ENCODE measurements at places on chromosomes 2 and 18.
A peak's percentile ranks its signal among the peaks of the same experiment; 100 is the strongest.

GRCh38 chr18:31510319-31510718, 12.3 kb downstream of the DSG2 start:
- DNase-seq: no peak

- DNase-seq: no peak
Observed at GRCh38 chr2:60677356-60677755, 78.7 kb upstream of the PAPOLG start.

DNA sequence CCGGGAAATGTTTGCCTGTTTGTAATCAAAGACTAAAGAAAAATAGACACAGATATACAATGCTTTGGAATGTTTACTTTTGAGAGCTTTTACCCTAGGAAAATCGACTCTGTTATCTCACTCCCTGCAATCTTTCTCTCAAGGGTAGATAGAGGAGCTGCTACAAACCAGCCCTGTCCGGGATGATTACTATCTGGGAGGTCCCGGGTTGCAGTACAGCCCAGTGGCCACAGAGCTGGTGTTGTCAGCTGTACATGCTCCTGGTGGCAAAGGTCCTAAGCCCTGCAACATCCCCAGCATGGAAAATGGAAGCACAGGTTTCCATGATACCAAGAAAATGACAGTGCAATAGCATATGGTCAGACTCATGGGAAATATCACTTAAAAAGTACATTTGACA, 570.5 kb upstream of the SOX11 start:
- DNase-seq: peak; percentile 43

DNA sequence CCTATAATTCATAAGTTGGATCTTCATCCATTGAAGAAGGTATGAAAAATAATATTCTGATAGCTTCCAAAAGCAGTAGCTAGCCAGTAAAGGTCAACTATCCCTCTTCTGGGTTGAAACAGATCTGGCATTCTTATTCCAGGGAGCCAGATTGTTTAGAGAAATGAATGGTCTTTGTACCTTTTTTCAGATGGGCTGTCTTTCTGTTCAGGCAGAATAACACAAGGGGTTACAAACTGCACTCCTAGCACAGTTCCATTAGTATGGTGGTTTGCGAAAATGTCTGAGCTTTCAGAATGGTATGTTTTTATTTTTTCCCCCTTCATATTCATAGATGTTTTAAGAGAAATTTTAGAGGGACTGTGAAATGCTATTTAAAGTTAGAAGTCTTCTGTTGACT, 47.5 kb upstream of the TMEM178A start:
- no peak for DNase-seq

GRCh38 chr2:227238238-227239237, 74.1 kb downstream of the COL4A3 start:
- DNase-seq: peak; percentile 66

DNA sequence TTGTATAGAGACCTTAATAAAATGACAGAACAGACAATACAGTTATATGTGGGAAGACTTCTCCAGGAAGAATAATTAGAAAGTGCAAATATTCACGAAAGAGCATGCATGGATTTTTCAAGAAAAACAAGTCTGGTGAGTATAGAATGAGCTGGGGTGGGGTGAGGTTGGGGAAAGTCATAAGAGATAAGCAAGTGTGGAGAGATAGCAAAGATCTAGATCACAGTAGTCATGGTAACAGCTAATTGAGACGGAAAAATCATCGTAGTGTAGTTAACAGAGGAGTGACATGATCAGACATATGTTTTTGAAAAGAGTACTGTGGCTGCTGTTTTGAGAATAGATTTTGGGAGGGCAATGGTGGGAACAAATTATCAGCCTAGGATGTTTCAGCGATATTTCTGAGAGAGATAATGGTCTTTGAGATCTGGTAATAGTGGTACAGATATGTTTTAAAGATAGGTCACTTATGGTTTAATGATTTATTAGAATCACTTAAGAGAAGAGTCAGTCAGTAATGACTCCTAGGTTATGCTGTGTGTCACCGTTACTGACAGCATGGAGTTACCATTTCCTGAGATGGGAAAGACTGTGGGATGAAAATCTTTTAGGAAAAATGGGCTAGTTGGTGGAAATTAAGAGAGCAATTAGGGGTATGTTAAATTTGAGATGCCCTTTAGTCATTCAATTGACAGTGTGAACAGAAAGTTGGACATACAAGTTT, 248.5 kb upstream of the SLC8A1 start:
- DNase-seq: no peak

DNA sequence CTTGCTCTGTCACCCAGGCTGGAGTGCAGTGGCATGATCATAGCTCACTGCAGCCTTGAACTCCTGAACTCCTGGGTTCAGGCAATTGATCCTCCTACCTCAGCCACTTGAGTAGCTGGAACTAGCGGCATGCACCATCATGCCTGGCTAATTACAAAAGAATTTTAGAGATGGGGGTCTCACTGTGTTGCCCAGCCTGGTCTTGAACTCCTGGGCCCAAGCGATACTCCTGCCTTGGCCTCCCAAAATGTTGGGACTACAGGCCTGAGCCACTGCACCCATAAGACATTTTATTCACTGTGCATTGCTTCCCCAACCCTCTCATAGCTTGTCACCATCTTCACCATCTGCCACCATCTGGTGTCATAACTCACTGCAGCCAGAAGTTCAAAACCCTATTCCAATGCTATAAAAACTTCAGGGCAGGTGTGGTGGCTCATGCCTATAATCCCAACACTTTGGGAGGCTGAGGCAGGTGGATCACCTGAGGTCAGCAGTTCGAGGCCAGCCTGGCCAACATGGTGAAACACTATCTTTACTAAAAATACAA, 78.7 kb downstream of the NCAPH start:
- DNase-seq: no peak

DNA sequence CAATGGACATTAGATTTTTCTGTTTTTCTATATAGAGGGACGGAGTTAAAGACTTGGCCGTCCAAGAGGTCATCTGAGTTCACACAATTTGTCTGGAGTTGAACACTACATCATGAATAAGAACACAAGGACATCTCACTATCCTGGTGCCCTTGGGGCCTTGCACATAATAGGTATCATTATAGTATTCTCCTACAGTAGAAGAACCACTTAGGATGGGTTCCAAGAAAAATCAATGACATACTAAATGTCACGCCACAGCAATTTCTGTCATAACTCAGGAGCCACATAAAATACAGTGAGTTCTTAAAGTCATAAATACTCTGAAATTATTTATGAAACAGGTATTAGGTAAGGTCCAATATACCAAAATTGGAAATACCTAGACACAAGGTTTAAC, 154.4 kb downstream of the NCKAP5 start:
- no peak for DNase-seq

DNA sequence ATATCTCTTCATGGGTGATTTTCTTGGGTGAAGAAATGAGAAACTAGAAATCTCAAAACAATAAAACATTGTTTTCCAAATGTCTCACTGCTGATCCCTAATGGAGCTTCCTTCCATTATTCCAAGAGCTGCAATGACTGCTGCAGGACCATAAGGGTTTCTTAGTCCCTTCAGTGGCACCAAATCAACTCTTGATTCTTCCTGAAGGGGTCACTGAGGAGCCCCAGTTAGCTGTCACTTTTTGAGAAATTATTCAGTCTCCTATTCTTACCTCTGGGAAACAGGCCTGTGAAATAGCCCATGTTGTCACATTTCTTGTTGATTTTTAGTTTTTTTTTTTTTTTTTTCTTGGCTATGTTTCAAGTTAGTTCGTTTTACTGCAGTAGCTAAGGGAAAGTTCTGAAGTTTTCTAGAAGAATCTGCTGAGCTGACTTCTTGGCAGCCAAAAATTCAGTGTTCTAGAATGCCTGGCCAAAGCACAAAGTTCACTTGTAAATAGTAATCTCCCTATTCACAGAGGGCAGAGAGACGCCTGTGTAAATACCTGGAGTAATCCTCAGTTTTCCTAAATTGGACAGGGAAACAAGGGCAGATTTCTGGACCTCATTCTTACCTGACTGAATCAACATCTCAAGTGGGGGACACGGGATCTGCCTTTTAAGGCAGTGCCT, 480.0 kb downstream of the RIT2 start:
- DNase-seq: peak; percentile 9

DNA sequence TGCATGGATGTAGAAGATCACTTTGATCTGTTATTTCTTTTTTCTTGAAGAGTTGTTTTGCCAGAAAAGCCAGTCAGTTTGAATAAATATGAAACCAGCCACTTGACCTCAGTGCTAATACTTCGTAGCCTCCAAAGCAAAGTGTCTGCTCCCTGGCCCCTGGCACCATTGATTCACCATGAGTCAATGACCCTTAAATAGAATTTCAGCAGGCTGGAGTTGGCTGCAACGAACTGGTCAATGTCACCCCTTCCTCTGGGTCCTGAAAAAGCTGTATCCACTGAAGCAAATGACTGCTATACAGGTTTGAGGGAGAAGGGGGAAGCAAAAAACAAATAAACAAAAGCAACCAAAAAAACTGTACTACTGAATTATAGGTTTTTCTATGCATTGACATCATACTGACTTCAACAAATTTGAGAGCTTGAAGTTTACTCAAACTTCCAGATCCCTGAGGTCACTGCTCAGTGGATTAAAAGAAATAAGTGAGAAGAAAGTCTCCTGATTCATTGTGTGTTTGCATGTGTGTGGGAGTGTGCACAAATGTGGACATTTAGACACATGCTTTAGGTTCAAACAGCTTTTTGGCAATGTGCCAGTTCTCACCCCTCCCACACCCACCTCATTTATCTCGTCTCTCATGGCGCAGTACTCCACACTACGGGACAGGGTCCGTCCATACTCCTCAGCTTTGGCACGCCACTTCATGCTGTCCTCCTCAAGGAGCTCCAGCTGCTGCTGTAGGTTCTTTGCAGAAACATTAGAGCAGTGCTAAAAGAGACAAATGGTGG, 58.1 kb upstream of the TTN start:
- no peak for DNase-seq

DNA sequence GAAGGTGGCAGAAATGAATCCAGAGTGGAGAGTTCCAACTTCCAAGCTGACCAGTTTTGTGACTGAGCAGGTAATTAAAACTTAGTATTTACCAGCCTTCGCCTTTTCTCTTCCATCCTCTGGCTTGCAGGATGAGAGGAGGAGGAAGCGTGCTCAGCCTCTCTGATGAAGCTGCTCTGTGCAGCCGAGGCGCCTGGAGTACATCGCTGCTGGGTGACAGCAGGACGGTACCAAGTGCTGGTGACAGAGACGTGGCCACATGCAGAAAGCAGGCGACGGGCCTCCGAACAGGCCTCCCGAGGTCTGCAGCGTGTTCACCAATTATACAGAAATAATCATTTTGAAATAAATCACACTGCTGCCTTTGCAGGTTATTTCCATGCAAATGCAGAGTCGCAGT, 95.0 kb downstream of the MBP start:
- DNase-seq: no peak

- DNase-seq: no peak
Observed at GRCh38 chr2:229856413-229856812, 65.4 kb downstream of the TRIP12 start.

DNA sequence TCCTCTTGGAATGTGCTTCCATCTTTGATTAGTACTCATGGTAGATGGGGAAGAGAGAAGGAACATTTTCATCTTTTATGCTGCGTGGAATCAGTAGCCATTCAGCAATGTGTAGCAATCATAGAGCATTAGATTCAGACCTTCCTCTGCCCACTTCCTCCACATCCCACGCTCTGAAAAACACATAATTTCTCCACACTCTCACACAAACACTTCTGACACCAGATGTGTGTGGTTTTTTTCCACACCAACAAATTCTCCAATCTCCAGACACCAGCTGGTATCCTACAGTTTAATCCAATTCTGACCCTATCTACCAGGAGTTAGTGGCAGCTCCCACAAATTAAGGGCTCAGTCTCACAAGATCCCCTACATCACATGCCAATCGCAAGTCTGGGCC, 103.3 kb downstream of the AOX1 start:
- DNase-seq: no peak

DNA sequence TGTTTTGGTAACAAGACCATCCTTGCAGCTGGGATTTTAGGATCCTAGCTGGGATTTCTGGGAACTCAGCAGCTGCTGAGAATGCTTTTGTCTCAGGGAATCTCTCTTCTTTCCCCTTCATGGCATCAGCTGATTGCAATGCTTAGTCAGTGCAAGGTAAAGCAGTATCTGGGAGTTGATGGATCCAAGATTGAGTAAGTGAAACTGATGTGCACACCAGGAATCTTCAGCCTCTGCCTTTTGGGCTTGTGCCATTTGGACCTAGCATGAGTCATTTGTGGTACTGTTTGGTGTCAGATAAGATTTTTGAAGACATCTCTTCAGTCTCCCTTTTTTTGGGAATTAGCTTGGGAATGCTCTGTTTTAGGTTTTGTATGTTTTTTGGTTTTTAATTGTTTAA, 363.3 kb upstream of the TFPI start:
- DNase-seq: no peak

DNA sequence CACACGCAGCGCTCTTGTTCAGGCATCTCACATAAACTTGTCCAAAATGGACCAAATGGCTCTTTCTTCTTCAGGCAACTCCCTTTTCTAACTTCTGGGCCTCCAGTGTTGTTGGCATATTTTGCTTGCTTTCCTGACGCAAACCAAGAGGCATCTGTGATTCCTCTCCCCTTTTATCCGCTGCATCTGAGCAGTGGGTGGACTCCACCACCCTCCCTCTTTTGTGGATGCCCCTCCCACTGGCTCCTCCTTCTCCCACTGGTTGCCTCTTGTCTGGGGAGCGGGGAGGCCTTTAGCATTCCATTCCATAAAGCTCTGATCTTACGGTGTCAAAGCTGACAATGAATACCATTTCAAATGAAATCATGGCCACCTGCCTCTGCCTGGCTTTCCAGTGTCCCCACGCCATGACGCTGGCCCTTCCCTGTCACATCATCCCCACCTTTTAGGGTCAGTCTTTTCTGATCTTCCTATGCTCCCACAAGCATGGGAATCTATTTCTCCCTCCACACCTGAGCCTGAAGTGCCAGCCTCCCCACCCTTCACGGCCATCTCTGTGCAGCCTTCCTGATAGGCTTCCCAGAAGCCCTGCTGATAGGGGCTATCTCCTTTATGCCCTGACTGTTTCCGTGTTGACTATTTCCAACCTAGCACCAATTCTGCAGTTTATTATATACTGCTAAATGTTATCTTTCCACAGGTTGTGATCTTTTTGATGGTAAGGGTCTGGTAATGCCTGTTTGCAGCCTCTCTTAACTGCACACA, 51.5 kb downstream of the RPL37A start:
- DNase-seq: no peak

- DNase-seq: no peak
Observed at GRCh38 chr2:48406116-48406515, 123.8 kb upstream of the STON1 start.

All from WERI-Rb-1 (cell line).